ENCODE measurements at places on chromosomes 11 and 22. TPM values are rescaled to one million over a fixed set of nuclear protein-coding genes. Genes with fewer than 3 reads are reported as not detected.

GRCh38 chr22:30251711-30252110, 5.2 kb upstream of the LIF start:
- peak overlapping the region; percentile 60 for H3K27ac ChIP-seq
- H3K36me3 ChIP-seq = no peaks in the 10 kb centered on the region
- no peak overlapping the region for H3K4me3 ChIP-seq
- no peak for DNase-seq

DNA sequence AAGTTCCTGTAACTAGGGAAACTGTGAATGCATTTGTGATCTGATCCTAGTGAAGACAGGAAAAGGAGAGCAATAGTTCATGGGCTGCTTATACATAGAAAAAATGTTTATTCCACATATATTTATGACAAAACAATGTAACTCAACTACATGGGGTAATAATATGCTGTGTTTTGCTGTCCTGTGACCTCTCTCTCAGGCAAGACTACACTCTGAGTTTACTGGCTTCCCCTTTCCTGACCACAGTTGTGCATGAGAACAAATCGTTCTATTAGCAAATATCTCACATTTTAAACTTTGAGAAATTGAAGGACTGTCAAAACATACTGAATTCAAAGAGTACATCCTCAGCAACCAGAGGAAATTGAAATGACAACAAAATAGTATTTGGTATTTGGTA, 161.9 kb upstream of the TRPC6 start:
- H3K4me3 ChIP-seq = no peak overlapping the region
- DNase-seq = no peak
- H3K4me1 ChIP-seq = no peaks in the 10 kb centered on the region
- no peaks in the 10 kb centered on the region for H3K36me3 ChIP-seq

DNA sequence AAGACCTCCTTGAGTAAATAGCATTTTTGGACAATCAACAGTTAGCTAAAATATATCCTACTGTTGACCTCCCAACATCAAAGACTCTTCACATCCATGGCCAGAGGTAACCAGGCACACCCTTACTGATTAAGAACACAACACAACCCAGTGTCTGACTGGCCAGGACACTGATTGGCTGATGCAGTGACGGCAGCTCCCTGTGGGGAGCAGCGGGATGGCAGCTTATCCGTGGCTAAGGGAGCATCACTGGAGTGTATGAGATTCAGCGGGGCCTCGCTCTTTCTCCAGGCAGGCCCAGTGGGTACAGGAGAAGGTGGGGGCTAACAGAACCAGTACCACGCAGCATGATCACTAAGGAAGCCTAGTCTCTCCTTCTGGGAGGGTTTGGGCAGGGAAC, 10.3 kb upstream of the IL2RB start:
- peaks cover 3% of the 10 kb centered on the region for H3K36me3 ChIP-seq
- no peaks in the 10 kb centered on the region for H3K27me3 ChIP-seq
- H3K4me1 ChIP-seq = peaks cover 80% of the 10 kb centered on the region
- H3K27ac ChIP-seq = peak overlapping the region; percentile 11

The APOBEC3C gene
- total RNA-seq = 93.1 TPM

The PGA5 gene
- total RNA-seq = not detected

All from activated T-helper 2 cell treated with anti-CD3 and anti-CD28 coated beads, Interferon-gamma antibody, Interleukin-2, Interleukin-4, amounts not matched to agents 10 μg/mL and 5 μg/mL and 100 μg/mL, durations not matched to agents 14 hours and 24 hours and 36 hours (primary cell).